Activated T-helper 2 cell treated with anti-CD3 and anti-CD28 coated beads, Interferon-gamma antibody, Interleukin-2, Interleukin-4, amounts not matched to agents 10 μg/mL and 5 μg/mL and 100 μg/mL, durations not matched to agents 14 hours and 24 hours and 36 hours (primary cell): ENCODE measurements at places on chromosomes 1 and 21.

GRCh38 chr1:202038688-202039346 is 28.4 kb downstream of the ELF3 start:
- no peaks in the 10 kb centered on the region for H3K4me1 ChIP-seq
- no peak overlapping the region for H3K27ac ChIP-seq
- no peak for DNase-seq
- H3K36me3 ChIP-seq: no peaks in the 10 kb centered on the region
- H3K4me3 ChIP-seq: no peak overlapping the region

DNA sequence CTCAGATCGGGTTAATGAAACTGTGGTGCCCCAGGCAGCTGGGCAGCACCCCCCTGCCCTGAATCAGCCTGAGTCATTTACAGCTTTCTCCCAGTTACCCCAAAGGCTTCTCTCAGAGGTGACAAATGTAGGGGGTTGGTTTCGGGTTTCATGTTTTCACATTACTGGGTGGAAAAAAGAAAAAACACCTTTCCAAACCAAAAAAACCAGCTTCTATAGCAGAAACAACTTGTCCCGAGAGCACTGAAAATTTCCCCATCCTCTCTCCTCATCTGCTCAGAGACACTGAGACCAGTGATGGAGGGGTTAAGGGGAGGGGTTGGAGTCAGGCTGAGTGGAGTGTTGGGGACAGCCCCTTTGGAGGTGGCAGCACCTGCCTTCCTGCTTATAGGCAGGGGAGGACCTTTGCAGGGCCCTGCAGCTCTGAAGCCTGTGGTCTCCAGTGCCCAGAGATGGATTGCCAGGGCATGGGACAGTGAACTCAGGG is 15.6 kb downstream of the UTP11 start:
- peaks cover 51% of the 10 kb centered on the region for H3K4me1 ChIP-seq
- H3K36me3 ChIP-seq: peaks cover 34% of the 10 kb centered on the region
- peak overlapping the region; percentile 90 for H3K27ac ChIP-seq
- no peaks in the 10 kb centered on the region for H3K27me3 ChIP-seq
- DNase-seq: no peak

DNA sequence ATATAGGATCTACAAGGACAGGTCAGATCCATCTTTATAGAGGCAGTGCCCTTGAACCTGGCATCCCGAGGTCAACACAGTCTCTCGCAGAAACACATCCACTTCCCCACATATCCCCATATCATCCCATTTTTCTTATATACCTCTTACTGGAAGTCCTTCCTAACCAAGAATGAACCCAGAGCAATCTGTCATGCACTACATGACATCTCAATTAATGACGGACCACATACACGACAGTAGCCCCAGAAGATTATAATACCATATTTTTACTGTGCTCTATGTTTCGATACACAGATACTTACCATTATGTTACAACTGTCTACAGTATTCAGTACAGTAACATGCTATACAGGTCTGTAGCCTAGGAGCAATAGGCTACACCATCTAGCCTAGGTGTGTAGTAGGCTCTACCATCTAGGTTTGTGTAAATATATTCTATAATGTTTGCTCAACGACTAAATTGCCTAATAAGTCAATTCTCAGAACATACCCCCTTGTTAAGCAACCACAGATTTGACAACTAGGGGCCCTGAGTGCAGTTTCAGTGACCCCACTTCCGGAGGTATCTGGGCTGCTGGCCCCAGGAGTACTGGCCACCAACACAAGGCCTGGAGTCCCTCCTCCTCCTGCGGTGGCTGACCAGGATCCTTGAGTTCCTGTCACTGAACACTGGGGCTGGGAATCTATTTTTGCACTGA is 28.1 kb downstream of the PTPN14 start:
- DNase-seq: no peak
- H3K4me1 ChIP-seq: peaks cover 33% of the 10 kb centered on the region
- H3K36me3 ChIP-seq: peaks cover 8% of the 10 kb centered on the region
- H3K4me3 ChIP-seq: no peak overlapping the region
- H3K27me3 ChIP-seq: no peaks in the 10 kb centered on the region
- no peak overlapping the region for H3K27ac ChIP-seq

- peaks cover 60% of the 10 kb centered on the region for H3K27me3 ChIP-seq
- peaks cover 17% of the 10 kb centered on the region for H3K4me1 ChIP-seq
- DNase-seq: peak; percentile 63
- peak within 1 kb of the TSS; percentile 82 for H3K4me3 ChIP-seq
- no peak within 1 kb of the TSS for H3K27ac ChIP-seq
- H3K36me3 ChIP-seq: no peaks in the 10 kb centered on the region
Observed at GRCh38 chr1:83998498-83999315, at the start of gene TTLL7. Gene TTLL7, minus strand, starts transcription at chr1:83999132. Its CDS starts 46,921 bp downstream, at chr1:83952211.

GRCh38 chr1:91201176-91201575 is 179.3 kb upstream of the ZNF644 start:
- DNase-seq: no peak
- H3K4me3 ChIP-seq: no peak overlapping the region
- no peak overlapping the region for H3K27ac ChIP-seq
- no peaks in the 10 kb centered on the region for H3K36me3 ChIP-seq
- peaks cover 2% of the 10 kb centered on the region for H3K27me3 ChIP-seq

DNA sequence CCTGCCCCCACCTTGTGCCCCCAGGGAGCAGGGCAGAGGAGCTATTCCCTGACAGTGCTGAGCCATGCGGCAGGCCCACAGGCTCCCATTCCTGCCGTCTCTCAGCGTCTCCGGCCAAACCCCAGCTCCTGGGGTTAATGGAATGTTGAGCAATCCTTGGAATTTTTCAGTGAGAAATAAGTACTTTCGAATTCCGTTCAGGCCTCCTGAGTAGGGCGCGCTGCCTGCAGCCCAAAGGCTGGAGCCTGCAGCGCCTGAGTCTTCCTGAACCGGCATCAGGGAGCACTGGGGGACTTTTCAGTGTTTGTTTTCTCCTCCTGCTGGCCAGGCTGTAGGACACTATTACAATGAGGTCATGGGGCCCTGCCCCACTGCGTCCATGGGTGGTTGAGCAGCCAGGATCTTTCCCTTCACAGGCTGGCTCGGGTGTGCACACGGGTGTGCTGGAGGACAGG is 33.3 kb upstream of the CSF1 start:
- H3K4me1 ChIP-seq: peaks cover 17% of the 10 kb centered on the region
- peaks cover 7% of the 10 kb centered on the region for H3K27me3 ChIP-seq
- DNase-seq: no peak
- no peaks in the 10 kb centered on the region for H3K36me3 ChIP-seq

DNA sequence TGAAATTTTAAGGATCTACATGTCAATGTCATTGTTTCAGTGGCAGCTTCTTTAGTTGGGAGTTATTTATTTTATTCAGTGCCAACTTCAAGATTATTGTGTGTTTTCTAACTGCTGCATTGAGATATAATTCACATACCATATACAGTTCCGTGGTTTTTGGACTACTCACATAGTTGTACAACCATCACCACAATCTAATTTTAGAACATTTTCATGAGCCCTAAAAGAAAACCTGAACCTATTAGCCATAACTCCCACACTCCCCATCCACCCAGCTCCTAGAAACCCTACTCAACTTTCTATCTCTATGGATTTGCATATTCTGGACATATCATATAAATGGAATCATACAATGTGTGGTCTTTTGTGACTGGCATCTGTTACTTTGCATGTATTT is 220.0 kb downstream of the LRRC40 start:
- no peaks in the 10 kb centered on the region for H3K4me1 ChIP-seq
- no peaks in the 10 kb centered on the region for H3K36me3 ChIP-seq
- H3K27me3 ChIP-seq: no peaks in the 10 kb centered on the region
- H3K4me3 ChIP-seq: no peak overlapping the region
- DNase-seq: no peak

GRCh38 chr1:183277821-183278738 is 92.0 kb downstream of the LAMC2 start:
- H3K27ac ChIP-seq: no peak overlapping the region
- no peak for DNase-seq
- no peaks in the 10 kb centered on the region for H3K4me1 ChIP-seq
- no peak overlapping the region for H3K4me3 ChIP-seq
- H3K27me3 ChIP-seq: no peaks in the 10 kb centered on the region

- no peaks in the 10 kb centered on the region for H3K27me3 ChIP-seq
- H3K36me3 ChIP-seq: peaks cover 27% of the 10 kb centered on the region
- H3K4me3 ChIP-seq: peak overlapping the region; percentile 51
- H3K4me1 ChIP-seq: peaks cover 72% of the 10 kb centered on the region
- no peak for DNase-seq
Observed at GRCh38 chr1:64963466-64963865, 2.9 kb downstream of the JAK1 start.

- DNase-seq: no peak
- no peaks in the 10 kb centered on the region for H3K27me3 ChIP-seq
- peaks cover 5% of the 10 kb centered on the region for H3K4me1 ChIP-seq
Observed at GRCh38 chr1:227888404-227889046, 59.2 kb downstream of the WNT9A start.

- peaks cover 62% of the 10 kb centered on the region for H3K27me3 ChIP-seq
- peaks cover 3% of the 10 kb centered on the region for H3K4me1 ChIP-seq
- H3K27ac ChIP-seq: no peak overlapping the region
Observed at GRCh38 chr1:210456731-210457255, 128.1 kb downstream of the HHAT start.

DNA sequence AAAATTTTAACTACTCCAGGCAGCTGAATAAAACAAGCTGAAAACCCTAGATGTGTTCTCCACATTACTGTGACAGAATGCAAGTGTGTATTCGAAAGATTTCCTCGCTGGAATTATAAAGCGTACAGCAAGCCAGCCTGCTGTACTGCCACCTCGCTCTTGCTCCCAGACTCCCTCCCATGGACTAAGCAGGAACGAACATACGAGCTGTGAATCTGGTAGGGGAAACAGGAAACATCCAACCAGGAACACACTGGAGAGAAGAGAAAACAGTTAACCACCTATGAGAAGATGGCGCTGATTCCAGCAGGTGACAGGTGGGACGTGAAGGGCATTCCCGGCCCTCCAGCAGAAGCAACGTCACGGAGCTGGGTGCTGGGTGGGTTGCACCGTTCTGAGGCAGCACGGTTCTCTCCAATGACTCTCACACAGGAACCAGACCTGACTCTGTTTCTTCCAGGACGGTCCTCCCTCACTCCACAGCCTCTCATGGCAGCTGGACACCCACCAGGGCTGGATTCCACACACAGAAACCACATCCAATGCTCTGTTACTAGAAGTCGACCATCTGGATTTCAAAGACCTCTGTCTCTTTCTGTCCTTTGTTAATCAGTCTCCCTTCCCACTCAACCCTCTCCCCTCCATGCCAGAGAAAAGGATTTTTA is 219.2 kb downstream of the RERE start:
- no peak for DNase-seq
- H3K4me1 ChIP-seq: peaks cover 50% of the 10 kb centered on the region
- H3K4me3 ChIP-seq: no peak overlapping the region
- H3K36me3 ChIP-seq: peaks cover 57% of the 10 kb centered on the region

DNA sequence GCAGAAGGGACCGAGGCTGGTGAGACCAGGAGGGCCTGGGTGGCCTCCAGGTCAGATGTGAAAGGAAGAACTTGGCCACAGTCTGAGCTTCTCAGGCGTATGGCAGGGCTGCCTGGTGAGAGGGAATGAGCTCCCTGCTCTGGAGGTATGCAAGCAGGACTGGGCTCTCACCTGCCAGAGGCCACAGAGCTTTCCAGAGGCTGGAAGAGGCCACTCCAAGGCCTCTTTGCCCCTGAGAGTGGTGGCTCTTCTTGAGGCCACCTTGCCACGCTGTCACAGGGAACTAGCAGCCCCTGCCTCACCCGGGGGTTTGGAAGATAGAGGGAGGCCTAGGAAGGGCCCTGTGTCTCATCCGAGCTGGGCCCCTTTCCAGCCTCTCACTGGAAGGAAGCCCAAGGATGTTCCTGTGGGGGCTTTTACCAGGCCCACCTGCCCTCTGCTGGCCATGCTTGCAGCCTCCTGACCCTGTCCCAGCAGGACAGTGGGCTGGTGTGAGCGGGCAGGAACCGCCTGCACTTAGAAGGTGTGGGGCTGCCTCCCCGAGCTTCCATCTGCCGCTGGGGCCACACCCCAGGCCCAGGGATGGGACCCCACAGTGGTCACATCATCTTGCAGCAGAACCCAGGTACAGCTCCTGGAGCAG is 10.0 kb downstream of the PCSK9 start:
- H3K27ac ChIP-seq: no peak overlapping the region
- no peaks in the 10 kb centered on the region for H3K4me1 ChIP-seq
- DNase-seq: no peak
- H3K4me3 ChIP-seq: no peak overlapping the region
- H3K36me3 ChIP-seq: no peaks in the 10 kb centered on the region

GRCh38 chr1:32303997-32304622 is 12.2 kb downstream of the HDAC1 start:
- no peak overlapping the region for H3K27ac ChIP-seq
- no peak for DNase-seq
- H3K4me3 ChIP-seq: no peak overlapping the region
- peaks cover 26% of the 10 kb centered on the region for H3K4me1 ChIP-seq
- no peaks in the 10 kb centered on the region for H3K27me3 ChIP-seq
- H3K36me3 ChIP-seq: peaks cover 71% of the 10 kb centered on the region

DNA sequence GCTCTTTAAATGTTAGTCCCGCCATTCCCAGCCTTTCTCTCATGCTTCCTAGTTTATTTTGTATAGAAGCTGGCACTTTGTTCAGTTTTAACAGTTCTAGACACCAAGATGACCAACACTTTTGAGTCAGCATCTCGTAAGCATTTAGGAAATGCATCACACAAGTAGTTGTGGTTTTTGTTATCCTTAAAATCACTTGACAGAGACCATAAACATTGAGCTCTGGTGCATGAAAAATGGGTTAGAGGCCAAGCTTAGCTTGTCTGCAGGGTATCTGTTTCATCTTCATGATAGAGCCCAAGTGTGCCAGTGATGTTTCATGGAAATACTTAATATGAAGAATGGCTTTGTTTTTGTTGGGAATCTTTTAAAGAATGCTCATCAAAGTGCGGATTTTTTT is 159.7 kb downstream of the DISP1 start:
- peaks cover 8% of the 10 kb centered on the region for H3K4me1 ChIP-seq
- H3K36me3 ChIP-seq: no peaks in the 10 kb centered on the region
- H3K27ac ChIP-seq: no peak overlapping the region
- no peak for DNase-seq

GRCh38 chr1:60152891-60153290 is 79.3 kb upstream of the C1orf87 start:
- no peak overlapping the region for H3K27ac ChIP-seq
- H3K36me3 ChIP-seq: no peaks in the 10 kb centered on the region
- H3K4me3 ChIP-seq: no peak overlapping the region
- H3K4me1 ChIP-seq: no peaks in the 10 kb centered on the region
- no peaks in the 10 kb centered on the region for H3K27me3 ChIP-seq

- H3K27me3 ChIP-seq: peaks cover 12% of the 10 kb centered on the region
- no peak for DNase-seq
- H3K36me3 ChIP-seq: no peaks in the 10 kb centered on the region
- peaks cover 3% of the 10 kb centered on the region for H3K4me1 ChIP-seq
Observed at GRCh38 chr1:25765923-25766589, 33.9 kb upstream of the SELENON start.

GRCh38 chr1:202862679-202863560 is 26.0 kb downstream of the RABIF start:
- no peak overlapping the region for H3K4me3 ChIP-seq
- H3K27ac ChIP-seq: no peak overlapping the region
- peaks cover 12% of the 10 kb centered on the region for H3K4me1 ChIP-seq
- DNase-seq: no peak

- H3K4me1 ChIP-seq: no peaks in the 10 kb centered on the region
- DNase-seq: no peak
- no peak overlapping the region for H3K4me3 ChIP-seq
- H3K36me3 ChIP-seq: no peaks in the 10 kb centered on the region
Observed at GRCh38 chr1:55836086-55836485, 620.9 kb upstream of the USP24 start.

- no peak overlapping the region for H3K27ac ChIP-seq
- no peaks in the 10 kb centered on the region for H3K4me1 ChIP-seq
- H3K4me3 ChIP-seq: no peak overlapping the region
- DNase-seq: no peak
- peaks cover 43% of the 10 kb centered on the region for H3K36me3 ChIP-seq
Observed at GRCh38 chr1:93207211-93207610, 26.7 kb downstream of the CCDC18 start.

GRCh38 chr1:147699686-147700041 is 29.3 kb upstream of the ACP6 start:
- no peaks in the 10 kb centered on the region for H3K36me3 ChIP-seq
- no peak overlapping the region for H3K27ac ChIP-seq
- DNase-seq: no peak
- peaks cover 37% of the 10 kb centered on the region for H3K27me3 ChIP-seq
- H3K4me1 ChIP-seq: peaks cover 5% of the 10 kb centered on the region
